ENCODE measurements at places on chromosomes 6 and 20. TPM values are rescaled to one million over a fixed set of nuclear protein-coding genes. Genes with fewer than 3 reads are reported as not detected.

The BPIFB2 gene
- total RNA-seq = not detected

The TPD52L1 gene
- 73.5 TPM for total RNA-seq

The GRIK2 gene
- 0.92 TPM for total RNA-seq

The PREX1 gene
- total RNA-seq = 101 TPM

All from thoracic aorta (tissue), 2 donors.